WTC11 (cell line): ENCODE measurements at places on chromosomes 7 and 10.
A peak's percentile ranks its signal among the peaks of the same experiment; 100 is the strongest.

DNA sequence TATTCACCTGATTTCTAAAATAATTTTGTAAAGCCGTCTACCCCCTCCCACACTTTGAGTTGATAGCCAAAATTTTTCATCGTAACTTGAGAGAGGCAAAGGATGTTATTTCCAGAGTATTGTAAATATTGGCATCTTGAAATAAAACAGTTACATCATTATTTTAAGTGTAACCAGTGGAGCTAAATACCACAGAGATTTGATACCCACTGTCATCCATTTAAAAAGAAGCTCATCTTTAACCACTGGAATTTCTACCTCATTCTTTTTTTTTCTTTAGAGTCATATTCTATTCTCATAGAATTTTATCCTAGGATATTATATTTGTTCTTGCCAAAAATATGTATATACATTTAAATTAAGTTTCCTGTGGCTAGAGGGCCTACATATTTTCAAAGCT, 48.6 kb downstream of the CAMK1D start:
- DNase-seq = no peak

DNA sequence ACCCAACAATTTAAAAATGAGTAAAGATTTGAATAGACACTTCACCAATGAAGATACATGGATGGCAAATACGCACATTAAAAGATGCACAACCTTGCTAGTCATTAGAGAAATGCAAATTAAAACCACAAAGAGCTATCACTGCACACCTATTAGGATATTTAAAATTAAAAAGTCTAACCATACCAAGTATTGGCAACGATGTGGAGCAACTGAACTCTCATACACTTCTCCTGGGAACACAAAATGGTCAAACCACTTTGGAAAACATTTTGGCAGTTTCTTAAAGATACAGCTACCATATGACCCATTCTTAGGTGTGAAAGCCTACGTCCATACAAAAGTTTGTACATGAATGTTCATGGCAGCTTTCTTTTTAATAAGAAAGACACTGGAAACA, 36.1 kb downstream of the DCLRE1C start:
- no peak for DNase-seq

DNA sequence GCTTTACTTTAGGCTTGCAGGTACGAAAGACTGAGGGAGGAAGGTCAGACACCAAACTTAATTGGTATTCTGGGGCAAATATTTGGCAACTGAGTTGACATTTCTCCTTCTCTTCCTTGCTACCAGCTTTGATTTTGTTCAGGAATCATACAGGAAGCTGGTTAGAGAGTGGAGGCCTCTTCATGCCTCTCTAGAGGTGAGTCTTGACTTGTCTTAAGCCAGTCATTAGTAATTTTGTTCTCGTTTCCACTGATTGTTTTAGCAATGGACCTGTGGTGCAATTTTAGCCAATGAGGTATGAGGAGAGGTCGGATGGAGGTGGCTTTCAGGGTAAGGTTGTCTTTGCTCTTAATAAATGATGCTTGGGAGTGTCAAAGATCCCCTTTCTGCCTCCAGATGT, 2.4 kb upstream of the RP9 start:
- no peak for DNase-seq

- peak; percentile 67 for DNase-seq
Observed at GRCh38 chr10:113053881-113054280, 103.8 kb downstream of the TCF7L2 start.

GRCh38 chr10:12091421-12091820, 22.7 kb downstream of the DHTKD1 start:
- no peak for DNase-seq

DNA sequence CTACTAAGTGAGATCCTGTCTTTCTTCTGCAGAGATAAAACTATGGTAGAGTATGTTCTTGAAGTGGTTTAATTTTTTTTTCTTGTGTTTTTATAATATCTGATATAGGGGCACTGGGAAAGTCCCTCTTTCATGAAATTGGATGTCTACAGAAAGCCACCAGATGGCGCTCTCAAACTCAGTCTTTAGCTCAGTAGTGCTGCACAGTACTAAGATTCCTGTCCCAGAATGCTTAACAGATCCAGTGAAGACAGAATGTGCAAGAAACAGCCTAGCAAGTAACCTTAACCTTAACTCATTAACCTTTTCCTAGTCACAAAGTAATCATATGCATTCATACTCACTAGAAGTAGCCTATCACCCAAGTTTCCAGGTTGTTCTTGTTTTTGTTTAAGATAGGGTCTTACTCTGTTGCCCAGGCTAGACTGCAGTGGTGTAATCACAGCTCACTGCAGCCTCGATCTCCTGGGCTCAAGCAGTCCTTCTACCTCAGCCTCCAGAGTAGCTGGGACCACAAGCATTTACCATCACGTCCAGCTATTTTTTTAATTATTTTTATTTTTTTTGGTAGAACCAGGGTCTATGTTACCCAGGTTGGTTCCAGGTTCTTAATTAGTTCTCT, 56.7 kb downstream of the IDE start:
- peak; percentile 54 for DNase-seq

DNA sequence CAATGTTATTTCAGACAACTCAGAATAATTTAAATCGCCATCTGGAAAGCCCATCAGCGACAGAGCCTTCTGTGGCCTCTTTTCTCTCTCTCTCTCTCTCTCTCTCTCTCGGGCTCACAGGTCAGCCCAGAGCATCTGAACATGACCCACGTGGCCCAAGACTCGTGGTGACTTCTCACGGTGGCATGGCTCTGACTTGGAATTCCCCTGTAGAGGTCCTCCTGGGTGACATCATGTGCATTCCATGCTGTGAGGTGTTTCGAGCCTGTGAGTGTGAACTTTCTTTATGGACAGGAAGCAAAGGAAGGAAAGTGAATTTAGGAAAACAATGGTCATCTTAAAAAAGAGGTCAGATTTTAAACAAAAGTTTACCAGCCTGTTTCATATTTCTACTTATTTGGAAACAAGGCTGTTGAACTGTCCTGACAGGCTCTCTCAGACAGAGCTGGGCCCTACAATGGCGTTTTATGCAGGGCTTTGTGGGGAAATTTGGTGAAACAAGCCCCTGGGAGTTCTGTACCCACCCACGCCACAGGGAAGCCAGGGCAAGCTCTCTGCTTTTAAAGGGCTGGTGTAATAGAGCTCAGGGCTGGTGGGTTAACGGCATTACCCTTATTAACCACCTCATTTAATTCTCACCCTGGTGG, 359.7 kb upstream of the ZNF32 start:
- no peak for DNase-seq

- no peak for DNase-seq
Observed at GRCh38 chr7:32412471-32412870, 77.7 kb downstream of the LSM5 start.
